Activated T-cell treated with anti-CD3 and anti-CD28 coated beads, Interleukin-2, amount 50 U/mL, for 1 hour (primary cell): ENCODE measurements at places on chromosomes 1 and 21.

- DNase-seq = no peak
Observed at GRCh38 chr21:33871171-33871570, 44.4 kb downstream of the ATP5PO start.

- DNase-seq = no peak
Observed at GRCh38 chr1:168783458-168784210, 54.6 kb upstream of the DPT start.

- no peak for DNase-seq
Observed at GRCh38 chr1:234069760-234070159, 165.3 kb downstream of the SLC35F3 start.

DNA sequence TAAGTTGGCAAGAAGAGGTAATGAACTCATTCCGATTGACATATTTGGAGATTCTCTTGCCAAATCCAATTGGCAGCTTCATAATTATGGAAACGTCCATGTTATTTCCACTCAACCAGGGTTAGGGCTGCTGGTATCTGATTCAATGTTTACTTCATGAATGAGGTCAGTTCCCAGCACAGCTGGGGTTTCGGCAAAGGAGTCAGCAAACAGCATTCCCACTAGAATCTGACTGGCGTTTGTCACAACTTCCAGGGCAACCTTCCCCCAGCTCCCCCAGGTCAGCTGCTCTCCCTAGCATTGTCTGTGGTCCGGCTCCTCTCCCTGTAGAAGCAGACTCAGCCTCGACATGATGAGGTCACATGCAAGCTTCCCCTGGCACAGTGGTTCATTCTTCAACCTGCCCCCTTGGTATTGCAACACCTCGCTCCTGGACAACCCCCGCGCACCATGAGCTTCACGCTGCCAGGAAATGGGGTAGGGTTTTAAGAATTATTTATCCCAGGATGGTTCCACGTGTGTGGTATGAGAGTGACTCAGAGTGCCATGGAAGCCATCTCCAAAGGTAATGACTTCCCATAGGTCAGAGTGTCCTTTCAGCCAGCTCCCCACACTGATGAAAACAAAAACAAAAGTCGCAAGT lies 100.7 kb upstream of the SLC25A33 start:
- no peak for DNase-seq

DNA sequence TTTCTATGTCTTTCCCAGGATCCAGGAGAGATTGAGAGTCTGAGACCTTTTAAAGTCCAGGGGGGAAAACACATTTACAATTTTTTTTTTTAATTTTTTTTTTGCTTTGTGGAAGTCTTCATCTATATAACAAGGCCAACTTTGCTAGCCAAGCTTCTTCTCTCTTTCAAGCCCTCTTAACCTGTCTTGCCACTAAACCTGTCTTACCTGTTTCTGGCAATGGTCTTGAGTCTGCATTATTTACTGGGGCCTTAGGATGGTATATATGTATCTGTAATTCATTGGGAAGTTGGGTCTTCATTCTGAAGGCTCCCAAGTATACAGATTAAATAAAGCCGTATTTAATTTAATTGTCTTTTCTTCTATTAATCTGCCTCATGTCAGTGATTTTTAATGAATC lies 750.9 kb upstream of the B3GALT2 start:
- DNase-seq = no peak

GRCh38 chr1:237687804-237688203 lies 202.9 kb downstream of the ZP4 start:
- no peak for DNase-seq

DNA sequence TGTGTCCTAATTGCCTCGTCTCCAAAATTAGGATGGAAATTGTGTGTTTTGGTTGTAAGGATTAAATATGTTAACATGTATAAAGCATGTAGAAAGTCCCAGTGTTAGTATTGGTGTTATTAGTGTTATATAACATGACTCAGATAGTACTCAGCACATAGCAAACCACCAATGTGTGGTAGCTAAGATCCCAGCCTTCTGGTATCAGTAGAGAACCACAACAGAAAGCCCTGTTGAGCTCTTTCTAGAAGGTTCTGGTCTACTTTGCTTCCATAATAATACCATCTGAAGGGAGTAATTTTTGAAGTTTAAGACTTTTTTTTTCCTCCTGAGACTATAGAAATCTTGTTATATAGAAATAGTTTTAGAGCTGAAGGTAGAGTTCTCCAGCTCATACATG lies 259.3 kb upstream of the SGIP1 start:
- DNase-seq = no peak

DNA sequence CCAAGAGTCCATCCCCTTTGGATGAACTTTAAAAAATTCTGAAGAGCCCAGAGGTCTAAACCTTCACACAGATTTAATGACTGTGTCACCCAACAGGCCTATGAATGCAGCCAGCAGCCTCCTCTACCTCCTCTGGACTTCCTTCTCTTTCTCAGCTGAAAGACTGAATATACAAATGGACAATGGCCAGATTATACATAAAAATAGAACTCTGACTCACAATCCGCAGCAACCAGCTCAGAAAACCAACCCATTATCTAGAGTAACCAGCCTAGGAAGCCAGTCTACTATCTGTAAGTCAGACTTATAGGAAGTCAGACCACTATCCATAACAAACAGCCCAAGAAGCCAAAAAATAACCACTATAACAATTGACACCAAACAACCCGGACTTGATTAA lies 224.5 kb downstream of the ASTN1 start:
- DNase-seq = no peak
